ENCODE measurements at places on chromosomes 7 and 10.
A peak's percentile ranks its signal among the peaks of the same experiment; 100 is the strongest.

GRCh38 chr7:133794479-133794878, 332.7 kb upstream of the LRGUK start:
- no peak for DNase-seq

DNA sequence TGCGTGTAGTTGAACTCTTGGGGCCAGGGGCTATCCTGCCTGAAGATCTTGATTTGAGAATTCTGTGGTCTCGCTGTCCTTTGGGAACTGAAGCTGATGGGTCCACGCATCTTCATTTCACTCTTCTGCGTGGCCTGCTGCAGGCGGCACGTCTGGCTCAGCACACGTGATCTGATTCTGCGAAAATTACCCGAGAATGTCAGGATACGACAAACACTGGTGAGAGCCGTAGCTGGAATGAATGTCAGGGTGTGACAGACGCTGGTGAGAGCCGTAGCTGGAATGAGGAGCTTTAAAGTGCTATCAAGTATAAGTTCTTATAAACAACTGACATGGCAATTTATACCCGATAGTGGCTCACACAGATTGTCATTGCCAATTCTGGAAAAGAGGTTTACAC, 44.6 kb upstream of the CFAP46 start:
- no peak for DNase-seq

- DNase-seq, result no peak
Observed at GRCh38 chr7:98655611-98656010, 38.5 kb downstream of the NPTX2 start.

DNA sequence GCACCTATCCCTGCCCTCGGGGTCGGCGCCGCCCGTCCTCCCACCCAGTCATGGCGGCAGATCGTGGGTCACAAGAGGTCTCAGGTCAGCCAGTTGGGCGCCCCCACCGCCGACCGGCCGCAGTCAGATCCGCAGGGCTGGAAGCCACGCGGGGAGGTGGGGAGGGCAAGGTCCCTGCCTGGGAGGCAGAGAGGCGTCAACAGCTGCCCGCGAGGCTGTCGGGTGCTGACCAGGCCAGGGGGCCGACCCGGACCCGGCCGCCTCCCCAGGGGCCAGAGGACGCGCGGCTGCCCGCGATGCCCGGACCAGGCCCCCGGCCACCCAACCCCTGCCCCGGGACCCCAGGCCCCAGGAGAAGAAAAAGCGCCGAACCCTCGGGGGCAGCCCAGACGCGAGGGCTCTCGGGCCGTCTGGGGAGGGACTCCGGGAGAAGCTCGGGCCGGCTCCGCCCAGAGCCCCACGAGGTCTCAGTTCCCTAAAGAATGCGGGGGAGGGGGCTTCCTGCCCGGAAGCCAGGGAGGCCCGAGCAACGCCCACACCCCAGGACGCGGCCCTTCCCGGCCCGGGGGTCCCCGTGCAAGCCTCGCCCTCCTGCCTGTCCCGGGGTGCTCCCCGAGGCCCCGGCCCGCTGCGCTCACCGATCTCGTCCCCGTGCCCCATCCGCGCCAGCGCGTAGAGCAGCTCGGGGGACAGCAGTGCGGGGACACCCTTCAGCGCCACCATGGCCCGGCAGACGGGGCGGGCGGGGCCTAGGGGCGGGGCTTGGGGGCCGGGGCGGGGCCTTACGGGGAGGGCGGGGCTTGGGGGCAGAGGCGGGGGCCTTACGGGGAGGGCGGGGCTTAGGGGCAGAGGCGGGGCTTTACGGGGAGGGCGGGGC, at the start of gene FUOM:
Gene FUOM (minus strand): TSS at position 735 of the 877 bp plus-strand sequence. CDS start 12 bp downstream, at position 723.
- peak; percentile 77 for DNase-seq

DNA sequence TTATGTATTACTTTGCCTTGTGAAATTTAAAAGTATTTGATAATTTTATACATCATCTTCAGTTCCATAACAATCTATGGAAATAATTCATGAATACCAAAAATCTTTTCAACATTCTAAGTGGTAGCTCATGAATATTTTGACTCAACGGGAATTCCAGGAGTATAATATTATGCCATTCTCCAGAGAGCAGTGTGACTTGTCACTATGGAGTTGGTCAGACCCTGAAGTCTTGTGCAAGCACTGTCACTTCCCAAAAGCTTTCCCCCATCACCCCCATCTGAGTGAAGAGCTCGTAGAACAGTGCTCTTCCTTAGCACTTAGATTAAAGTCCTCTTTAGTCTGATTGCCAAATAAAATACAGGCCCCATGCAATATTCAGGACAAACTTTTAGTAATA, 29.4 kb upstream of the CCNJ start:
- DNase-seq, result no peak

- no peak for DNase-seq
Observed at GRCh38 chr10:129775681-129776080, 188.4 kb downstream of the EBF3 start.

GRCh38 chr7:124101173-124101768, 68.4 kb upstream of the TMEM229A start:
- DNase-seq, result no peak

DNA sequence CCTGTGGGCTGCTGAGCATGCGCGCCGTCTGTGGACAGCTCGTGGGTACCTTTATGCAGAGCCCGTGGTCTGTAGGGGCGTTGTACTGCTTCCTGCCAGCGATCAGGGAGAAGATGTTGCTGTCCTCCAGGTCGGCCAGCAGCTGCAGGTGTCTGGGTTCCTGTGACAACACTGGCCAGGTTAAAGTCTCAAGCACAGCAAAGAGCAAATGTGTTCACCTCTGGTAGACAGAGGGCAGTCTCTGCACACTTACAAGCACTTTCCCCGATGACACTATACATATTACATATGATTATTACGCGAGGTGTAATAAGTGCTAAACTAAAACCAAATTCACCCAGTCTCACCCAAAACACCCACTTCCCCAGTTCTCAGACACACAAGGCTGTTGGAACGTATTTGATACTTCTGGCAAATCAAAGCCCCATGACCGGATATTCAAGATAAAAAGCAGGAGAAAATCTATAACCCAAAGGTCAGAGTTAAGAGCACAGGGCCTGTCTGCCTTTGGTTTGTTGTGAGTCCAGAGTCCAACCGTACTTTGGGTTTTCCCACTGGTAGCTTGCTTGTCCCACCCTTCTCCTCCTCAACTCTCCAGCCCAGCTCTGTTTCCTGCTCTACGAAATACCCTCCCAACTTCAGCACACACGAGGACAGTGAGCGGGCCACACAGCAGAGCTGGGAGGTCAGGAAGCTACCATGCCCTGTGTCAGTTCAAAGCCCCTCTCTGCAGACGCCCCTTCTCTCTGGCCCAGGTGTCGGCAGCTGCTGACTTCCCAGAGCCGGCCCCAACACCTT, 49.7 kb upstream of the DDC start:
- no peak for DNase-seq

GRCh38 chr7:141359740-141360415, 191.3 kb upstream of the AGK start:
- DNase-seq, result no peak

DNA sequence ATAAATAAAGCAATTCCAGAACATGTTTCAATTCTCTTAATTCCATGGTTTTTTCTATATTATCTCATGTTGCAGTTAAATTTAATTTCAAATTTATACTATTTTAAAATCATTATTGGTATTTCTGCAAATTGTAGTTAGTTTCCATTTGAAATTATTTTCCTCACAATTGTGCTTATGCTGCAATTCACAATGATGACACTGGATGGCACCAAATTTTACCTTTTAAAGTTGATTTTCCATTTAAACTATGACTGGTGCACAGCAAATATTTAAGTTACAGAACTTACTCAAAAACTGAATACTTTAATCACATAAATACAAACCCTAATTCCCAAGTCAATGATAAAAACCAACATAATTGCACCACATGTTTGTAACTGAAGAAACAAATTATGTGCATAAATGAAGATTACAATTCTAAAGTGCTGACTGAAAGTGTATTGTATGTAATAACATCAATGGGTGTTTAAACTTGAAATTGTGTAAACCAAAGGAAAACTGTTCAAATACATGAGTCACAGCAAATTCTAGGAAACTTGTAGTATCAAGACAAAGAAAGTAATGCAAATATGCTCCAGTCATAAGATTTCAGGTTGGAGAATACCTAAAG, 75.3 kb upstream of the AASS start:
- no peak for DNase-seq

DNA sequence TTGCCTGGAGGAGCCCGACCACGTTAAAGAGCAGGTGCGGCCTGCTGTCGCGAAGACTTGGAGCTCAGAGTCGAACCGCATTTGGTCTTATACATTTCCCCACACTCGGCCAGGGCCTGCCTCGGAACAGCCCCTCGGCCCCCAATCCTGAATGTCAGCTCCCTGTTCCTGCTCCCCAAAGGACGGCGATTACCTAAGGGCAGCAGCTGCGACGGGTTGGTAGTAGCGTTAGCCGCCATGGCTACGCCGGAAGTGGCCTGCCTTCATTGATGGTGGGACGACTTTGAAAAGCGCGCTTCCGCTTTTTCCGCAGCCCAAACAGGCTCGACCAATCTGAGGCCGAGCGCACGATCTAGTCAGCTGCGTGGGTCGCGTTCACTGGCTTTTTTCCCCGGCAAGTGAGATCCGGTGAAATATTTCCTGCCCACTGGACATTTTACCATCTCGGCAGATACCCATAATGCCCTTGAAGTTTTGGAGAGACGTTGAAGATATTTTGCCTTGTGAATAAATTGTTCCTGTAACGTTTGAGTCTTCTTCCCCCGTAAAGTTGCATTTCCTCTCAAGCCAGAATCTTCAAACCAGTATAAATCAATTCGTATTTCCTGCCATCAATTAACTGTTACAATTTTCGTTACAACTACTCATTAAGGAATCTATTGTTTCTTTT, at the start of gene LSM5:
Gene LSM5 (minus strand): TSS at position 254 of the 670 bp plus-strand sequence. CDS start 15 bp downstream, at position 239.
- DNase-seq, result peak; percentile 90

Measured in stimulated activated naive CD4-positive, alpha-beta T cell treated with Interleukin-2 at 50 U/mL for 16 hours (primary cell).